ENCODE measurements at places on chromosomes 7 and 10. TPM values are rescaled to one million over a fixed set of nuclear protein-coding genes. Genes with fewer than 3 reads are reported as not detected.

DNA sequence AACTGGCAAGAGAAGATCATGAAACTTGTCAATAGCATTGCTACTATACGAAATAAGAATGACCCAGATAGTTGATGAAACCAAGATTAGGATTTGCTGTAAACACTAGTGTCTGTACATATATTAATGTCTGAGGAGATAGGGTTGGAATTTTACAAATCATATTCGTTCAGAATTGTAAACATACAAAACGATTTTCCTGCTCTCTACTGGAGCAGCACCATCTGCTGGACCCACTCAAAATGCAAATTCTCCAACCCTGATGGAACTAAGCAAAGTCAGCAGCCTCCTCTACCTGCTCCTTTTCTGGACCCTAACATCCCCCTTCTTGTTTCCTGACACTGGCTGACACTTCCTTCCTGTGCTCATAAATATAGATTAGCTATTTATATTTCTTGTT lies 29.4 kb upstream of the SGMS1 start:
- no peaks in the 10 kb centered on the region for H3K27me3 ChIP-seq
- no peak overlapping the region for H3K4me3 ChIP-seq
- no peaks in the 10 kb centered on the region for H3K36me3 ChIP-seq
- H3K4me1 ChIP-seq, result no peaks in the 10 kb centered on the region
- no peak overlapping the region for H3K27ac ChIP-seq

- H3K27ac ChIP-seq, result no peak overlapping the region
- no peaks in the 10 kb centered on the region for H3K4me1 ChIP-seq
- H3K36me3 ChIP-seq, result no peaks in the 10 kb centered on the region
- H3K4me3 ChIP-seq, result no peak overlapping the region
- DNase-seq, result no peak
Observed at GRCh38 chr10:132045324-132045723, 20.4 kb upstream of the JAKMIP3 start.

The TAS2R3 gene
- total RNA-seq, result 4.8 TPM

GRCh38 chr7:85454904-85455303 lies 268.0 kb upstream of the SEMA3D start:
- H3K4me3 ChIP-seq, result no peak overlapping the region
- no peak overlapping the region for H3K27ac ChIP-seq
- no peaks in the 10 kb centered on the region for H3K36me3 ChIP-seq
- DNase-seq, result no peak
- H3K4me1 ChIP-seq, result no peaks in the 10 kb centered on the region

The HABP2 gene
- total RNA-seq, result not detected

The ADGRA1 gene
- total RNA-seq, result 0.33 TPM

DNA sequence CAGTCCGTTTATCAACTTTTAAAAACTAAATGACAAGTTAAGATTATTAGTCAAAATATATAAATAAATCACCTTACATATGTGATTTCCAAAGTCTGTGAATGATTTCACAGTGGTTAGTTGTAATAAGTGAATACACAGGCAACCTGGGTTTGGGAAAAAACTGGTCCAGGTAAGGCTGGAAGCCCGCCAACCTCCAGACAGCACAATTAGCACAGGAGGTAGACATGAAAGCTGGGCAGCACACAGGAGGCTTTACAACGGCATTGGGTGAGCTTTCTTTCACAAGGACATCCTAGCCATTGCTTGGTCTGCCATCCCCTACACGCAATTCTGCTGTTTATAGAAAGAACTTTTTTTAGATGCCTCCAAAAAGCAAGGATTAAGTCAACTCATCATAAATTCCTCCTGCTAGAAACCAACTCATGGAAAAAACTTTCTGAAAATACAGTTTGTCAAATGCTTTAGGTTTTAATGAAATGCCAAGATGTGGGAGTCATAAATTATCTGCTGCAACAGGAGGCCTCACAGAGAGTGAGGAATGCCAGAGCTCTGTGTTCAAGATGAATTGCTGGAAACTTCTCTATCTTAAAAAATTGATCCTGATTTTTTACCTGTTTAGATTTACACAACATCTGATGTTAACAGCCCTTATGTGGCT lies 346.8 kb upstream of the NFE2L3 start:
- peak; percentile 27 for DNase-seq
- H3K27me3 ChIP-seq, result no peaks in the 10 kb centered on the region
- no peak overlapping the region for H3K4me3 ChIP-seq
- H3K4me1 ChIP-seq, result no peaks in the 10 kb centered on the region
- H3K27ac ChIP-seq, result no peak overlapping the region

The WEE2 gene
- total RNA-seq, result not detected

The PIP gene
- total RNA-seq, result 1,201 TPM

DNA sequence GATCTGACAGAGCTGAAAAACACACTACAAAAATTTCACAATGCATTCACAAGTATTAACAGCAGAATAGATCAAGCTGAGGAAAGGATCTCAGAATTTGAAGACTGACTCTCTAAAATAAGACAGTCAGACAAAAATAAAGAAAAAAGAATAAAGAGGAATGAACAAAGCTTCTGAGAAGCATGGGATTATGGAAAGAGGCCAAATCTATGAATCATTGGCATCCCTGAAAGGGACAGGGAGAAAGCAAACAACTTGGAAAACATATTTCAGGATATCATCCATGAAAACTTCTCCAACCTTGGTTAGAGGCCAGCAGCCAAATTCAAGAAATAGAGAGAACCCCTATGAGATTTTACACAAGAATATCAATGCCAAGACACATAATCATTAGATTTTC lies 804.8 kb upstream of the IGFBP3 start:
- H3K27ac ChIP-seq, result no peak overlapping the region
- no peaks in the 10 kb centered on the region for H3K27me3 ChIP-seq
- H3K36me3 ChIP-seq, result no peaks in the 10 kb centered on the region
- no peak for DNase-seq
- H3K4me3 ChIP-seq, result no peak overlapping the region

- H3K4me1 ChIP-seq, result no peaks in the 10 kb centered on the region
- no peaks in the 10 kb centered on the region for H3K27me3 ChIP-seq
- no peak overlapping the region for H3K27ac ChIP-seq
- no peak overlapping the region for H3K4me3 ChIP-seq
Observed at GRCh38 chr7:66558660-66559465, 69.8 kb upstream of the KCTD7 start.

GRCh38 chr10:74039561-74040145 lies 41.7 kb downstream of the VCL start:
- H3K27ac ChIP-seq, result peak overlapping the region; percentile 71
- H3K27me3 ChIP-seq, result no peaks in the 10 kb centered on the region
- H3K4me1 ChIP-seq, result peaks cover 7% of the 10 kb centered on the region
- H3K36me3 ChIP-seq, result no peaks in the 10 kb centered on the region
- no peak for DNase-seq

DNA sequence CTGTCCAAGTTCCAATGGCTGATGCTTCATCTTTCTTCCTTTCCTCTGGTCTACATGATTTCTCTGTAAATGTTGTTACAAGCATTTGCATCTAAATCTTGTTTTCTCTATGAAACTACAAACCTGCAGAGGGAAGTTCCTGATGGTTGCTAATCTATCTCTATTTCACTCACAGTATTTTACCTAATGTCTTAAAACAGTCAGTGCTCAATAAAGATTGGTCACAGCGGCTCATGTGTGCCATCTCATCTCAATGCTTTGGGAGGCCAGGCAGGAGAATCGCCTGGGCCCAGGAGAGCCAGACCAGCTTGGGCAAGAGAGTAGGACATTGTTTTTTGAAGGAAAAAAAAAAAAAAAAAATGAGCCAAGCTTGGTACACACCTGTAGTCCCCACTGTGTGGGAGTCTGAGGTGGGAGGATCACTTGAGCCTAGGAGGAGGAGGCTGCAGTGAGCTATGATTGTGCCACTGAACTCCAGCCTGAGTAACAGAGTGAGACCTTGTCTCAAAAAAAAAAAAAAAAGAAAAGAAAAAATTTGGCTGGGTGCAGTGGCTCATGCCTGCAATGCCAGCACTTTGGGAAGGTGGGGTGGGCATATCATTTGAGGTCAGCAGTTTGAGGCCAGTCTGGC lies 71.3 kb upstream of the ARMC3 start:
- H3K36me3 ChIP-seq, result no peaks in the 10 kb centered on the region
- H3K27me3 ChIP-seq, result no peaks in the 10 kb centered on the region
- H3K4me1 ChIP-seq, result no peaks in the 10 kb centered on the region
- DNase-seq, result no peak
- no peak overlapping the region for H3K27ac ChIP-seq
- H3K4me3 ChIP-seq, result no peak overlapping the region

DNA sequence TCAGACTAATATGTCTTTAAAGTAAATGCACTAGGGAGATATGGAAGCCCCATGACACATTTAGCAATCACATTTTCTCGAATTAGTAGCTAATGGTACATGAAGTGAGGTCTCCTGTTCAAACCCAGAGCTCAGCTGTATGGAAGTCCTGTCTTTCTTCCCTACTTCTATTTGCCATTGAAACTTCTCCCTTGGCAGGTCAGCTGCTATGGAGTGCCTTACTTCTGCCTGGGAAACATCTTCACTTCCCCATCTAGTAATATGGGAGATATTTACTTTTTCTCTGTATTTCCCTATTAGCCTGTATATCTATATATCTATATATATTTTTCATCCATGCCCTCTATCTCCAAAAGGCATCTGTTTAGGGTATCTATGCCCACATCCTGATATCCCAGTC lies 225.3 kb upstream of the INHBA start:
- no peaks in the 10 kb centered on the region for H3K36me3 ChIP-seq
- H3K4me1 ChIP-seq, result no peaks in the 10 kb centered on the region
- H3K27ac ChIP-seq, result no peak overlapping the region
- no peak for DNase-seq

The GATA3 gene
- total RNA-seq, result 0.48 TPM

GRCh38 chr10:108791794-108792474 lies 1131.4 kb downstream of the XPNPEP1 start:
- H3K4me1 ChIP-seq, result no peaks in the 10 kb centered on the region
- no peaks in the 10 kb centered on the region for H3K27me3 ChIP-seq
- DNase-seq, result no peak
- H3K27ac ChIP-seq, result no peak overlapping the region
- no peaks in the 10 kb centered on the region for H3K36me3 ChIP-seq

DNA sequence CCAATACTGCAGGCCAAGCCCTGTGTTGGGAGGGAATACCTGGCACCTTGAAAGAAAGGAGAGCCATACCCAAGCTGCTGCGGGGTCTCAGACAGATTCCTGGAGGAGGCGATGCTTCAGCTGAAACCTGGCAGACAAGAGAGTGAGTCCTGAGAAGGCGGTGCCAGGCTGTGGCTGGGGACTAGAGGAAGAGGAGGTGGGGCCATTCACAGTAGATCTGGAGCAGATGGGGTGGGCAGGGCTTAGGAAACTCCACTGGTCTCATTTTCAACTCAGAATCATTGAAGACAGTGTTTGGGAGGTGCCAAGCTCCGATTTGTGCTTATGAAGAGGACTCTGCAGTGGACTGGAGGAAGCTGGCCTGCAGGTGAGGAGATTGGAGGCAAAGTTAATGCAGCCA lies 236.3 kb upstream of the MKI67 start:
- H3K27me3 ChIP-seq, result no peaks in the 10 kb centered on the region
- H3K36me3 ChIP-seq, result no peaks in the 10 kb centered on the region
- H3K4me3 ChIP-seq, result no peak overlapping the region
- DNase-seq, result no peak

GRCh38 chr10:34641147-34641912 lies 173.8 kb downstream of the PARD3 start:
- no peak overlapping the region for H3K4me3 ChIP-seq
- no peaks in the 10 kb centered on the region for H3K27me3 ChIP-seq
- no peaks in the 10 kb centered on the region for H3K4me1 ChIP-seq
- H3K27ac ChIP-seq, result no peak overlapping the region

DNA sequence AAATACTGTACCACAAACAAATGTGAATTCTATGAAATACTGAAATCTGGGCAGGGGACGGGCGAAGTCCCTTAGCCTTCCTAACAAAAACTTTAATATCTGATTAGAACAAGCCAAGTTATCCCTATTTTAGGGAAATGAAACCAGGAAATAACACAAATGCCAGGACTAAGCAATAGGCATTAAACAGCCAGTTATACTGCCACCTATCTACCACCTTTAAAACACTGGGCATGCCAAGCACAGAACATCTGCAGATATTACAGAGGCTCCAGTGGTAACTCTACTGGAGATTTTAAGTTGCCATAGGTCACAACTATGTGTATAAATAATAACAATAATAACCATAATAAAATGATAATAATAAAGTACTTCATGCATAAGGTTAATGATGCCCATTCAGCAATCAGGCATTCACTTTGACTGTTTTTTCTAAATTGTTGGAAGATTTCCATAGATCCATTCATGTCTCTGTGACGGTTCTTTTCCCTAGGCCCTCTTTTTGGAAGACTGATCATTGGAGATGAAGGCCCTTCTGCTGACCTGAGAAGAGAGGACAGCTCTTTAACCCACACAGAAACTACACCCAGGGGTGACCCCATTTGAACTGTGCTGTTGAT lies 195.7 kb downstream of the CACNA2D1 start:
- H3K27ac ChIP-seq, result no peak overlapping the region
- DNase-seq, result no peak
- H3K4me1 ChIP-seq, result no peaks in the 10 kb centered on the region
- no peaks in the 10 kb centered on the region for H3K36me3 ChIP-seq

DNA sequence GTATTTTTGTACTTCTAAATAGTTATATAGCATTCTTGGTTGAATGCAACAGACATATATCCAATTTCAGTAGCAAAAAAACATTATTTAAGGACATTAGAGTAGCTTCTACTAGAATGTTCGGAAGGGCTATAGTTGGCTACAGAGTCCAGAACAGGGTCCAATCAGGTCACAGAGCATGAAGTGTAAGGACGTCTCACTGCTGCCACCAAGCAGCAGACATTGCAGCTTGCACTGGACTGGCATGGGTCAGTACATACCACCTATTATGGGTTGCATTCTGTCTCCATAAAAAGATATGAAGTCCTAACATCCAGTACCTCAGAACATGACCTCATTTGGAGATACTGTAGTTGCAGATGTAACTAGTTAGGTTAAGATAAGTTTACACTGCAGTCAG lies 87.3 kb downstream of the LHFPL3 start:
- no peak overlapping the region for H3K27ac ChIP-seq
- no peaks in the 10 kb centered on the region for H3K27me3 ChIP-seq
- DNase-seq, result no peak
- no peaks in the 10 kb centered on the region for H3K4me1 ChIP-seq

DNA sequence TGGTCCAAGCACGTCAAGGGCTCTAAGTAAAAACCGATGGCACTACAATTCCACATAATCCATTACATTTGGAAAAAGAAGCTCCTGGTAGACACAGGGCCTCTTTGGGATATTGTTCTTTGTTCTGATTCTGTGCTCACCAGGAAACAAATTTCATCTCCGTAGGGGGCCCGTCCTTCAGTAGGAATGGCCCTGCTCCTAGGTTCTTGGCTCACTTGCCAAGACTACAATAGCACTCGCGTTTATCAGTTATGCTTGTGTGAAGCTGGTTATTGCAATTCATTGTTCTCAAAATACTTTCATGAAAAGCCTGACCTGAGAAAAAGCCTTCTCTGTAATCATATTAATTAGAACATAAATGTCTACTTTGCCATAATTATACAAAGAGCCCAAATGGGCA lies 10.3 kb upstream of the ZC3HAV1L start:
- no peaks in the 10 kb centered on the region for H3K27me3 ChIP-seq
- H3K4me3 ChIP-seq, result no peak overlapping the region
- H3K27ac ChIP-seq, result no peak overlapping the region
- no peaks in the 10 kb centered on the region for H3K36me3 ChIP-seq
